ENCODE measurements at places on chromosomes 4 and X. TPM values are rescaled to one million over a fixed set of nuclear protein-coding genes. Genes with fewer than 3 reads are reported as not detected.

GRCh38 chr4:170853422-170854021, 763.8 kb upstream of the AADAT start:
- peak; percentile 44 for DNase-seq

- no peak for DNase-seq
Measured at GRCh38 chr4:86019362-86019761, 340.5 kb downstream of the MAPK10 start.

GRCh38 chrX:41705680-41706374, 17.1 kb downstream of the GPR34 start:
- peak; percentile 23 for DNase-seq

GRCh38 chr4:187903700-187904099, 91.9 kb upstream of the ZFP42 start:
- DNase-seq: no peak

Gene HSD17B13
- polyA plus RNA-seq: 0.05 TPM

Gene GSX2
- polyA plus RNA-seq: not detected

Gene NEIL3
- polyA plus RNA-seq: 1.1 TPM
